ENCODE measurements at places on chromosomes 6 and 20. TPM values are rescaled to one million over a fixed set of nuclear protein-coding genes. Genes with fewer than 3 reads are reported as not detected.

GRCh38 chr20:41140226-41141133 lies 3.1 kb downstream of the PLCG1 start:
- DNase-seq, result no peak

GRCh38 chr6:12049165-12049564 lies 37.1 kb downstream of the HIVEP1 start:
- DNase-seq, result no peak

HFE gene
- 0.27 TPM for total RNA-seq

DNA sequence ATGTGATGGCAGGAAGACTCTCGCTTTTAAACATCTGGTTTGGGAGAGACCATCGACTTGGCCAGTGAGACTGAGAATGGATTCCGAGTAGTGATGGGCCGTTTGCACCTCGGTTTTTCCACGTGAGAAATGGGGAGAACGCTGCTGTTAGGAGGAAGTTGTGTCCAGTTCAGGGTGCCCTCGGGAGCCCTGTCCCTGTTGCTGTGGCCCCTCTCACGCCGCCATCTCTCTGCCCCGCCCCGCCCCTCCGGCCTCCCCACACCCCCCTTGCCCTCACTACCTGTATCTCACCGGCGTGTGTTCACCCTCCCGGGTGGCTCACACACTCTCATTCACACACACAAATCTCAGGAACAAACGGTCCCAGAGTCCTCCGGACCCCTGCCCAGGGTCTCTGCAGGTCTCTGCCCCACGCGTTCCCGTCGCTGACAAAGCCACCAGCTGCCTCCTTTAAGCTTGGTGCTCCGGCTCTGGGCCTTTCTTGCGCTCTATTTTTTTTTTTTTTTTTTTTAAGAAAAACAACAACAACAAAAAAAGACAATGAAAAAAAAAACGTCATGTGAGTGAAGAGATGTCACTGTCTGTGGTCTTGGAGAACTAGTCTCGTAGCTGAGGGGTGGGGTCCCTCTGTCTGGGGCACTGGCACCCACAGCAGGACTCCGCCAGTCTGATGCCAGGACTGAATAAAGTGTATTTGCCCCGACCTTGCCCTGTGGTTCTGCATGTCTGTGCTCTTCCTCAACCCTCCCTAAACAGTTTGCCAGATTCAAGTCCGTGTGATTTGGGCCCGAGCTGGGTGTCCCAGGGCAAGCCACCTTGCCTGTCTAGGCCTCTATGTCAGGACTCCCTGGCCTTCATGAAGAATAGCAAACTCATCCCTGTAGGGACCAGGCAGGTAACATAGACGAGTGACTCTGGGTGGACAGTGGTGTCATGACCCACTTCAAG lies 2.9 kb downstream of the SOX12 start:
- no peak for DNase-seq

- no peak for DNase-seq
These were observed 172.7 kb downstream of the SCP2D1 start for GRCh38 chr20:18986146-18986830.

TSBP1 gene
- total RNA-seq, result not detected

FAM217A gene
- total RNA-seq, result not detected

- no peak for DNase-seq
These were observed 92.1 kb upstream of the FAM184A start for GRCh38 chr6:119170447-119171087.

DNA sequence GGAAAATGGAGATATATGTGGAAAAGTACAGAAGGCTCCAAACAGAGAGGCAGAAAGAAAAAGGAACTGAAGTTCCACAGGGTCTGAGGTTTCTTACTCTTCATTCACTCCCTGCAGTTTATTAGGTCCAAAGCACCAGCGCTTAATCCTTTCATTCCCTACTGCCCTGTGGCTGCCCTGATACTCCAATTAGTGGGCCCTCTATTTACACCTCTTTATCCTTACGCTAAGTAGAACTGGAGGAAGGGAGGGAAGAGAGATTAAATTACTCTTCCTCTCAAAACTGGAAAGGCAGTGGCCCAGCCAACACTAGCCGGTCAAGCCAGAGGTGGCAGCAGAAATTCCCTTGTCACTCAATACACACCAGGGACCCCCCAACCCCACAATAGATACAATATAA lies 20.4 kb downstream of the TRERF1 start:
- no peak for DNase-seq

GRCh38 chr20:54293526-54293925 lies 85.6 kb downstream of the PFDN4 start:
- no peak for DNase-seq

DNA sequence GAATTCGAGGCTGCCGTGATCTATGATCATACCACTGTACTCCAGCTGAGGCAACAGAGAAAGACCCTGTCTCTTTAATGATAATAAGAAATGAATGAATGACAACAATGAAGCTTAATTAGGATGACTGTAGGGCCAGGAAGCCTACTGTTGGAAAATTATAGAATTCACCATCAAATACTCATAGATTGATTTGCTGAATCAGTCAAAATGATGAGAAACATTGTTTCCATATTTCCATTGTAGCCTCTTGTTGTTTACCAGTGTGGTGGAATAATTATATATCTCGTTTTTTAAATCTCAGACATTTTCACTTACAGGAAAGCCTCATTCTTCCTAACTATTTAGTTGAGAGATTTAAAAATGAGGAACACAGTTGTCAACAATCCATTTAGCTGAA lies 96.2 kb downstream of the JAG1 start:
- DNase-seq, result no peak

GRCh38 chr20:20780127-20780824 lies 67.8 kb upstream of the RALGAPA2 start:
- peak; percentile 72 for DNase-seq

DNA sequence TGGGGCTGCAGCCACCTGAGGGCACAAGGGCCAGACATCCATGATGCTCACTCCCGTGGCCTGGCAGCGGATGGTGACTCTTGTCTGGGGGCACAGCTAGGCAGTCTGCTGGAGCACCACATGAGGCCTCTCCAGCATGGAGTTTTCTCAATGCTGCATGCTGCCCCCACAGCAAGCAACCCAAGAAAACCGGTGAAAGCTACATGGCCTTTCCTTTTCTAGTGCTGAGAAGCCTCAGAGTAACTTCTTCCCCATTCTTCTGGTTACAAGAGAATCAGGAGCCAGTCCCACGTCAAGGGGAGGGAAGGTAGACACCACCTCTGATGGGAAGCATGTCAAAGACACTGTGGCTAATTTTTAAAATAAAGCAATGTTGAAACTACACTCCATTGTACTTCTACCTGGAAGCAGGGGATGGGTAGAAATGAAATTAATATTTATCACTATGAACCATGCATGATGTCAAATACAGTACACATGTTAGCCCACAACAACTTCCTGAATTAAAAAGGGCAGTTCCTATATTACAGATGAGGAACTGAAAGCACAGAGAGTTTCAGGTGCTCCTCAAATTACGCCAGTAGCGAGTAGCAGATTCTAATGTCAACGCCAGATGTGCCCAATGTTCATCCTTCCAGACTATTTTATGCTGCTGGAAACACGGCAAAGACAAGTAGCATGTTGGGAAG lies 101.5 kb downstream of the LAMP5 start:
- peak; percentile 21 for DNase-seq

- no peak for DNase-seq
These were observed 133.6 kb downstream of the NCOA3 start for GRCh38 chr20:47635256-47635655.

GRCh38 chr6:72620871-72621290 lies 983 bp upstream of the KCNQ5 start:
- DNase-seq, result peak; percentile 4

- no peak for DNase-seq
These were observed 4.9 kb downstream of the HMGA1 start for GRCh38 chr6:34241351-34242215.

STMND1 gene
- total RNA-seq, result not detected

DNA sequence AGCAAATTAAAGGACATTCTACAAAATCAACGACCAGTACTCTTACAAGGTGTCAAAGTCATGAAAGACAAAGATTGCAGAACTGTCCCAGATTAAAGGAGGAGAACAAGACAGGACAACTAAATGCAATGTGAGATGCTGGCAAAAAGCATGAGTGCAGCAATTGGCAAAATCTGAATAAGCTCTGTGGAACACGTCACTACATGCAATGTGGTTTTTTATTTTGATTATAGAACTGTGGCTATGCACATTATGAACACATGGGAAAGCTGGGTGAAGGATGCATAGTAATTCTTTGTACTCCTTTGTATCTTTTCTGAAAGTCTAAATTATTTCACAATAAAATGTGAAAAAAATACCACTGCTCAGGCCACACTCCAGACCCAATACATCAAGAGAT lies 509.4 kb downstream of the KIF16B start:
- no peak for DNase-seq

- DNase-seq, result no peak
These were observed 404.6 kb downstream of the LAMA2 start for GRCh38 chr6:129287231-129288177.

- DNase-seq, result no peak
These were observed 17.2 kb downstream of the TAB2 start for GRCh38 chr6:149334682-149335160.

CDH22 gene
- total RNA-seq, result not detected

BPIFA1 gene
- total RNA-seq, result not detected

PI3 gene
- not detected for total RNA-seq

DNA sequence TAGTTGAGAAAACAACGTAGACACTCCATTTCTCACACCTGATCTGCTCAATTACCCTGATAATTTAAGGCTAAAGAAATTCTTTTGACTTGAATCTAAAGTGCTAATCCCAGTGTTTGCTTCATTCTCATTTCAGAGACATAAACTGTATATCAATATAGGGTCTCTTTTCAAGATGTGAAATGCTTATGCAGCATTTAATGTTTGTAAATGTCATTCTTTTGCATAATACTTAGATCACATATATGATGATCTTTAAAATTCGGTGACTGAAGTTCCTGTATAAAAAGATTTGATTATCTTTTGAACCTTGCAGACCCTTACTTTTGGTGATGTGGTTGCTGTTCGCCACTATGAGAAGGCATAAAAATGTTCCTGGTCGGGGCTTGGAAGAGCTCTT lies 3.9 kb downstream of the FABP7 start:
- no peak for DNase-seq

Data from hematopoietic multipotent progenitor cell (in vitro differentiated cells).